ENCODE measurements at places on chromosomes 1 and 21.
A peak's percentile ranks its signal among the peaks of the same experiment; 100 is the strongest.

DNA sequence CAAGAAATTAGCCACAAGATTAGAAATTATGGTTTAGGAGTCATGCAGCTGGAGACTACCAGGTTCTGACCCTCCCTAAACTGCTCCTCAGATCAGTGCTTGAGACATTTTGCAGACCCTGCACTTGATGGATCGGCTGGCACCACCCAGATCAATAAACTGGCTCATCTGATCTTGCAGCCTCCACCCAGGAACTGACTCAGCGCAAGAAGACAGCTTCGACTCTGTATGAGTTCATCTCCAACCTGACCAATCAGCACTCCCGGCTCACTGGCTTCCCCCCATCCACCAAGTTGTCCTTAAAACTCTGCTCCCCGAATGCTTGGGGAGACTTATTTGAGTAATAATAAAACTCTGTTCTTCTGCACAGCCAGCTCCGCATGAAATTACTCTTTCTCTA is 40.0 kb downstream of the L1TD1 start:
- no peak for DNase-seq

DNA sequence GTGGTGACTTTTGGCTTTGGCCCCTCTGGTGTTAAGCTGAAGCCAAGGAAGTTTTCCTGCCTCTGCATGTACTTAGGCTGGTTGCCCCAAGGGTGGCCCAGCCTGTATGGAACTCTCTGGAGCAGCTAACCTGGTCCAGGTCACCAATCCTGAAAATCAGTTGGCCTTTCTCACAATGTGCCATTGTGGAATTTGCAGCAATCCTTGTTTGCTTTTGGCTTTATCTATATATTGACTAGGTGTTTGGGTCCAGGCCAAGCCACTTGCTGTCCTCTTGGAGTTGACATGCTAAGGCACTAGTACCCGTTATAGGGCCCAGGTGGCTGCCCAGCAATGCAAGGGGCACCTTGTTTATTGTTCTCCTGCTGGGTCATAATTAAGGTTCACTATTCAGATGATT is 124.6 kb downstream of the CAMTA1 start:
- DNase-seq = no peak

DNA sequence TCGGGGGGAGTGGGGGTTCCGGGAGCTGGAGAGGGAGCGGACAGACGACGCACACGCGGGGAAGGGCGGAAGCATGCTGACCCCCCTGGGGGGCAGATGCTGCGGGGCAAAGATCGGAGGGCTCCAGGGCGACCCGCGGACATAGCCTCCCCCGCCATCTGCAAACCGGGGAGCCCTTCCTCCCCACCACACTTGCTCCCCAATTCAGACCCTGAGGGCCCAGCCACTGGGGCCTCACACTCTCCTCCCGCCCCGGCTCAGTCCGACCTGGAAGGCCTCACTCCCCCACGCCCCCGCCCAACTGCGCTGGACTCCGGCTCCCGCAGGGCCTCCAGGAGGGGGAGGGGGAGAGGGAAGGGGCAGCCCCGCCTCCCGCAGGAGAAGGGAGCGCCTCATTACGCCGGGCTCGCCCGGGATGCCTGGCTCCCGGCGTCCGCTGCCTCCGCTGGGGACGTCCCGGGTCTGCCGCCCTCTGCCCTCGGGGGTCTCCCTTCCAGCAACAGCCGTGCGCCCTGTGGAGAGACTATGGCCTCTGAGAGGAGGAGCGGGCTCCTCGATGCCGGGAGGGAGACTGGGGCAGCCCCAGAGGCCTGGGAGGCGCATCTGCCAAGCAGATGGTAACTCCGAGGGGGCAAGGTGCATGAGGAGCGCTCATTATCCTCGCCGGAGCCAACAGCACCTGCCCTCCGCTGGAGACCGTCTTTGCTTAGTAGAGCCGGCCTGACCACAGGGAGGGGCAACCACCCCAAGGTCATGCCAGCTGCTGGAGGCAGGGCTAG is 636 bp upstream of the CAMK2N1 start:
- DNase-seq = no peak

DNA sequence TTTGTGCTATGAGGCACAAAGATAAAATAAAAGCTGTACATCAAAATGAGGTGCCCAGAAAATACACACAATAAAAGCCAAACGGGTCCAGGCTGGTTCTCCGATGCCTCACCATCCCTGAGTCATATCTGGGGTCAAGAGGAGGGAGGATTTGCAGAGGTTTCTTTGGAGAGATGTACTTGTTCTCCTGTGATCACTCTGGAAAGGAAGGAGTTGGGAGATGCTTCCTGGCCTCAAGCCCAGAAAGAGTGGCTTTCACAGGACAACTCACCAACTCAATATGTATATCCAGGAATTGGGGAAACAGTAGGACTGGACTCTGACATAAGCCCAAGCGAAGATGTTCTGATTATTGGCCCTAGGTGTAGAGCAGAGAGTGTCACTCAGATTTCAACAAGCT is 51.9 kb downstream of the DIPK1A start:
- no peak for DNase-seq

- no peak for DNase-seq
Measured at GRCh38 chr1:30316056-30316455, 407.3 kb downstream of the MATN1 start.

GRCh38 chr1:239443361-239443760 is 57.0 kb downstream of the CHRM3 start:
- no peak for DNase-seq

GRCh38 chr1:66809736-66810326 is 8.8 kb upstream of the INSL5 start:
- no peak for DNase-seq

DNA sequence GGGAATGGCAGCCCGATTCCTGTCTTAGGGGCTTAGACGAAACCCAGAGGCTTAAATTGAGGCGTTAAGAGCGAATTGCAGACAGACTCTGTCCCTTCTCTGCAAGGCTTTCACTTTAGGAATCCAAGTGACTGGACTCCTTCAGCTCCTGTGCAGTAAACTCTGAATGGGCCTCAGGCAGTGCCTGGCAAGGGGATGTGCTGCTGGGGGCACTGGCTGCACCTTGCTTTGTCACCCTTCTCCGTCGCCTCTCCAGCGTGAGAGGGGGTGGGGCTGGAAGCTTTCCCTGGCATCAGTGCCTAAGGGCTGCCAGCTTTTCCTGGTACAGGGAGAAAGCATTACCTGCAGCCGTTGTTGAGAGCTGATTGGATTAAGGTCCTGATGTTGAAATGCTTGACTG is 39.9 kb upstream of the NFASC start:
- DNase-seq = no peak

GRCh38 chr21:44897326-44898010 is 23.2 kb downstream of the ITGB2 start:
- no peak for DNase-seq

DNA sequence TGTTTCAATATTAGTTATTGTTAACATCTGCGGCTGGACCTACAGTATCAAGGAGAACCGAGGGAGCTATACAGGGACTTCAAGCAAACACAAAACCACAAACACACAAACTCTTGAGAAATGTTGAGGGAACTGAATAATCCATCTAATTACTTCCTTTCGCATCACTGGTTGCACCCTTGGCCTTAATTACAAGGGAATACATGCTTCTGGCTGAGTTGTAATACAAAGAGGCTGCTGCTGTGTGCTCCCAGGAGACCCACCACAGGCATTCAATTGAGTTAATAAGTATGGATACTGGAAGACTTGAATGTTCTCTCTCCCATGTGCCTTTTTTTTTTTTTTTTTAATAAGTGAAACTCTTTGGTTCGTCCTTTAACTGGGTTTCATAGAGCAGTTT is 16.8 kb upstream of the SMYD2 start:
- no peak for DNase-seq

DNA sequence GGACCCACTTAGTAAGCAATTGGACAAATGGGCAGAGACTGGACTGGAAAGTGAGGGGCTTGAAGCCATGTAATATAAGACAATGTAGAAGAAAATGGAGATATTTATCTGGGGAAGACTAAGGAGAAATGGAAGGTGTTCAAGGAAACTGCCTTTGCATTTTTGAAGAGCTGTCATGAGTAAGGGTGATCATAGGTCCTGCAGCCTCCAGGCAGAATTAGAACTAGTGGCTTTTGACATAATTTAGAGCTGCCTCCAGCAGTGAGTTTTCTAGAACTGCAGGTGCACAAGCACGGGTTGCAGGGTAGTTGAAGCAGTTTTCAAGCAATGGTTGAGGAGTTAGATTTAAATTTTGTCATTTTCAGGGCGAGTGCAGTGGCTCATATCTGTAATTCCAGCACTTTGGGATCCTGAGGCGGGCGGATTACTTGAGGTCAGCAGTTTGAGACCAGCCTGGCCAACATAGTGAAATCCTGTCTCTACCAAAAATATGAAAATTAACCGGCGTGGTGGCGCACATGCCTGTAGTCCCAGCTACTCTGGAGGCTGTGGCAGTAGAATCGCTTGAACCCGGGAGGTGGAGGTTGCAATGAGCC is 3.7 kb upstream of the CDC14A start:
- no peak for DNase-seq

DNA sequence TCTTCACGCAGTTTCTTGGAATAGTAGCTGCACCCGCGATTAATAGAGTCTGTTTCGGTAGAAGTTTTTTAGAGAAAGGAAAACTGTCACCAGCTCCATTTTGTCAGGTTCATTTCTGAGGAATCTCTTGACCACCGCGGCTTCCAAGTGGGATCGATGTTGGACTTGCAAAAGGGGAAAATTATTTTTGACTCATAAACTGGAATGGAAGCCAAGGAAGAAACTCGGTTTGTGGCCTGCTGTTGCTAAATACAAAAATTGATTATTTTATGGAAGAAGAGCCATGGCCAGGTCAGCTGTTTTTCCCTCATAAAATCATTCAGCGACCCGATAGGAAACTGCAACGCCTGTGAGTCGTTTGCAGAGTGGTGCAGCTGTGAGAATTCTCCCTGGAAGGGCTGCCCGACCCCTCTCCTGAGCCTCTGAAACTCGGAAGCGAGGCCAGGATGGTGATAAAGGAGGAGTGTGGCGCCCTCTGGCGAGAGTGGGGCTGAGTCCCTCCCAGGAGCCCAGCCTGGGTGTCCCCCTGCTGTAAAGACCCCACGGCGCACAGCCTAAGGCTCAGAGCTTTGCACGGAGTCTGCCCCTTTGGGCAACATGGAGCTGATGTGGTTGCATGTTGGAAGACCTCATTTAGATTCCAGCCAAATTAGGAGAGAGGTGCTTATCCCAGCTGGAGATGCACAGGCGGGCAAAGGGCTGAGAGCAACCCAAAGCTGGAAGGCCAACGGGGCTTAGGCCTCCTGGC is 83.6 kb upstream of the SLC25A33 start:
- DNase-seq = peak; percentile 56

GRCh38 chr1:10774615-10775310 is 21.7 kb downstream of the CASZ1 start:
- DNase-seq = no peak
